LoVo (cell line): ENCODE measurements at places on chromosomes 16 and 17.

GRCh38 chr16:84884596-84885341, 65.0 kb downstream of the CRISPLD2 start:
- DNase-seq: no peak

GRCh38 chr17:18129041-18129502, 20.5 kb downstream of the MYO15A start:
- DNase-seq: no peak

DNA sequence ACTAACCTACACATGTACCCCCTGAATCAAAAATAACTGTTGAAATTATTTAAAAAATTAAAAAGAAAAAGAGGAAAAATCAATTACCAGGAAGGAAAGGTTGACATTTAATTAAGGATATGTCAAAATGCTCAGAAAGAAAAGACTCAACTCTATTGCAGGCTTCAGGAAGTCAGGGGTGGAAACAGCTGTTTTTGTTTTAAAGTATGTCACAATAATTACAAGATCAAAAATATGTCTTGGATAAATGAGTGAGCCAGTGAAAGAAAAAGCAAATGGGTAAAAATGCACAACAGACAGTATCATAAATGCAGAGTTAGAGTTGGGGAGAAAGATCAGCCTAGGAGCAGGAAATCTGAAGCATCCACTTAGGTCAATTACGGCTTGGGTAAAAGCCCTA, 146.0 kb downstream of the CDH11 start:
- DNase-seq: no peak

DNA sequence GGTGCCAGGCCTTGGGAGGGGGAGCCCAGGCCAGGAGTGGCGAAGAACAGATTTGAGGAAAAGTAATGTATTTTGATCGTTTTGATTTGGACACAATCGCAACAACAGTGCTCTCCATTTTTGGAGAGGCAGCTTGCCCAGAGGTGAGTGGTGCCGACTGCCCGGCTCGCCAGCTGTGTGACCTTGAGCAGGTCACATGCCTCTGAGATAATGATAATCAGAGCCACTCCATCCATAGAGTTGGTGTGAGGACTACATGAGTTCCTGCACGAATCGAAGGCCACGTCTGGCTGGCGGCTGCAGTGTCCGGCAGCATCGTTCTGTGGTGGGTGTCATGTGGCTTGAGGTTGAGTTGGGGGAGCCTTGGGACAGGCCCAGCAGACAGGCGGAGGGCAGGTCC, 20.7 kb downstream of the LLGL2 start:
- no peak for DNase-seq

- no peak for DNase-seq
Measured at GRCh38 chr17:32155896-32156295, 13.6 kb downstream of the RHOT1 start.

DNA sequence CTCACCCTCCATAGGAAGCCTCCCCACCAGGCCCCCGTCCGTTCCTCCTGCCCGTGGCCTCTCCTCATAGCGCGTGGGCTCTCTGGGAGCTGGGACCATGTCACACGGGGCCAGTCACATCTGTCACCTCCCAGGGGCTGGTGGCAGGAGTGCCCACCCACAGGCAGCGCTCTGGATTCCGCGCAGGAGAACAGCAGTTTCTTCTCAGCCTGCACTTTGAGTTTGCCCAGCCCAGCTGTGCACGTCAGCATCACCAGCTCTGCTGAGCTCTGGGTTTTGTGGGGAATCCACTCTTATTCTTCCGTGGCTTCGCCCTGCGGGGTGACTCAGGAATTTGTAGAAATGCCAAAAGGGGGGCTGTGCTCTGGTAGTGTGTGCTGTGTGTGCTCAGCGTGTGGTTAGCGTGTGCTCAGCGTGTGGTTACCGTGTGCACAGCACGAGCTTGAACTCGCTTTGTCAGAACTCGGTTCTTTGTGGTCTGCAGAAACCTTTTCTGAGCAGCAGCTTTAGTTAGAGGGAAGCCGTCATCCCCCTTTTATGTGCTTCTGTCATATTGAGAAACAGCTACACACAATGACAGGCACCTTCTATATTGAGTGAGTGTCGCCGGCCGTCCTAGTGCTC, 3.2 kb downstream of the ACSF3 start:
- no peak for DNase-seq

- no peak for DNase-seq
Measured at GRCh38 chr16:64452446-64452845, 669.4 kb downstream of the CDH11 start.
